ENCODE measurements at places on chromosomes 5 and 9. TPM values are rescaled to one million over a fixed set of nuclear protein-coding genes. Genes with fewer than 3 reads are reported as not detected.

- DNase-seq = no peak
Observed at GRCh38 chr9:90034071-90034470, 429.3 kb downstream of the GADD45G start.

ISCA1 gene
- total RNA-seq = 29.2 TPM

GRCh38 chr9:134406366-134407120, 80.3 kb downstream of the RXRA start:
- DNase-seq = no peak

DPYSL3 gene
- 60.4 TPM for total RNA-seq

GRCh38 chr5:81171769-81172168, 61.4 kb upstream of the CKMT2 start:
- no peak for DNase-seq

FREM1 gene
- total RNA-seq = 1.7 TPM

PCDHGA2 gene
- 0.23 TPM for total RNA-seq

DNA sequence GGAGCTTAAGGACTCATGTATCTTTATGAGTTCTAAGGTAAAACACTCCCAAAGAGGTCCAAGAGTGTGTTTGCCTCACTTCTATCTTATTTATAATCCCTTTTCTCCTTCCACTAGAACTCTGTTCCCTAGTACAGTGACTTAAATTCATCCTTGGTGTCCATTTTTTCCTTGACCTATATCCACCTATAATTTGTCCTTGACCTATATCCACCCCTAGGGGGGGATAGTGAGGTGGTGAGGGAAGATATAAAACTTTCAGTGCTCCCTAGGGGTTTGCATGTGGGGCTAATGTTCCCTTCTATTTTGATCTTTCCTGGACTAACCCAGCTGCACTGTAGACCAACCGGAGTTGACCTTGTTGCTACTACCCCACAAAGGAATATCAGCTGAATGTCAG, 83.5 kb upstream of the GNAQ start:
- DNase-seq = no peak

DNA sequence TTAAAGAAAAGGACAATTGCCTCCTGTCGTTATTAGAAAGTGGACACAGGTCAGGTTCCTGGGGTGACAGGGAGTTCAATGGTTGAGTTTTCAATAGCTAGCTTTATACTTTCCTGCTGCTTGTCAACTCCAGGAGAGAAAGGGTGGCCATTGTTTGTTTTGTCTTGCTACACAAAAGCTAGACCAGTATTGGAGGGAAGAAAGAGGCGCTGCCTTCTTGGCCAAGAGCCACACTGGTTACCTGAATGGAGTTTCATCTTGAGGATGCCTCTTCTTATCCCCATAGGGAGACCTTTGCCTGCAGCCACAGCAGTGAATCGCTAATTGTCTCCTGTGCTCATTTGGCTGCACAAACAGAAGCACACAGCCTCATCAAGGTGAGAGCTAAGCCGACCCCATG, 279.4 kb upstream of the GRIA1 start:
- DNase-seq = no peak

GRCh38 chr5:173396311-173396993, 68.2 kb upstream of the STC2 start:
- no peak for DNase-seq

- no peak for DNase-seq
Observed at GRCh38 chr5:13477118-13477737, 467.3 kb downstream of the DNAH5 start.

GRCh38 chr5:179755022-179755421, 22.4 kb downstream of the MAML1 start:
- DNase-seq = no peak

GRCh38 chr9:101265261-101265660, 119.5 kb downstream of the BAAT start:
- no peak for DNase-seq

- no peak for DNase-seq
Observed at GRCh38 chr5:8894031-8894430, 651.8 kb downstream of the SEMA5A start.

DNA sequence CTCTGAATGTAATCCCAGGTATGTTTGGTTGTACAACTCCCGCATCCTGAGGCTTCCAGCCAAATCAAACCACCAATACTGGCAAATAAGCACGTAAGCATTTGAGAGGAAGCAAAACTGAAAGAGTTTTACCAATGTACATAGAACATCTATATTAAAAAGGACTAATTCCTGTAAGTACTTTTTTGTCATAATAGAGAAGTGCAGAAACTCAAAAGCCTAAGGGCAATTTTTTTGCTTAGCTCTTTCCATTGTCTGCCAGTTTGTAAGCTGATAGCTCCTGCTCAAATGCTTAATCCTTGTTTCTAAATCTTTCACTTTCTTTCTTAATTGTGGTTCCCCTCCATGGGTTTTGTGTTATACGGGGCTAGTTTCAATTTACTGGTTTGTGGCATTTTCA, 1151.8 kb downstream of the CDH12 start:
- no peak for DNase-seq

EIF4E1B gene
- total RNA-seq = not detected

DNA sequence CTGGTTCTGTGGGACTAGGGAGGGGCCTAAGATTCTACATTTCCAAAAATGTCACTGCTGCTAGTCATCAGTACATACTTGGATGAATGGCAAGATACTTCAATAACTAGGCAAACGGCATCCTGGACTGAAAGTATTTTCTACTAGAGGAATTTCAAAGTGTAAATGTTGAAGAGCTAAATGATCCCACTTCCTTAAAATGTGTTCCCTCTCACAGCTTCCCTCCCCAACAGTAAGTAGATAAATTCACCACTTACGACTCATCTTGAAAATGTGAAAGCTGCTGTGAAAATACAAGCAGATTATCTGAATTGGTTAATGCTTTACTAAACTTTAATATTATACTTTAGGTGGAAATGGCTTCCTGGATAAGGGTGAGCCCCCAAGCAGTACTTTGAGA, 1571.5 kb upstream of the WWC1 start:
- DNase-seq = no peak

- DNase-seq = no peak
Observed at GRCh38 chr9:108088916-108089315, 599.3 kb upstream of the KLF4 start.

DNA sequence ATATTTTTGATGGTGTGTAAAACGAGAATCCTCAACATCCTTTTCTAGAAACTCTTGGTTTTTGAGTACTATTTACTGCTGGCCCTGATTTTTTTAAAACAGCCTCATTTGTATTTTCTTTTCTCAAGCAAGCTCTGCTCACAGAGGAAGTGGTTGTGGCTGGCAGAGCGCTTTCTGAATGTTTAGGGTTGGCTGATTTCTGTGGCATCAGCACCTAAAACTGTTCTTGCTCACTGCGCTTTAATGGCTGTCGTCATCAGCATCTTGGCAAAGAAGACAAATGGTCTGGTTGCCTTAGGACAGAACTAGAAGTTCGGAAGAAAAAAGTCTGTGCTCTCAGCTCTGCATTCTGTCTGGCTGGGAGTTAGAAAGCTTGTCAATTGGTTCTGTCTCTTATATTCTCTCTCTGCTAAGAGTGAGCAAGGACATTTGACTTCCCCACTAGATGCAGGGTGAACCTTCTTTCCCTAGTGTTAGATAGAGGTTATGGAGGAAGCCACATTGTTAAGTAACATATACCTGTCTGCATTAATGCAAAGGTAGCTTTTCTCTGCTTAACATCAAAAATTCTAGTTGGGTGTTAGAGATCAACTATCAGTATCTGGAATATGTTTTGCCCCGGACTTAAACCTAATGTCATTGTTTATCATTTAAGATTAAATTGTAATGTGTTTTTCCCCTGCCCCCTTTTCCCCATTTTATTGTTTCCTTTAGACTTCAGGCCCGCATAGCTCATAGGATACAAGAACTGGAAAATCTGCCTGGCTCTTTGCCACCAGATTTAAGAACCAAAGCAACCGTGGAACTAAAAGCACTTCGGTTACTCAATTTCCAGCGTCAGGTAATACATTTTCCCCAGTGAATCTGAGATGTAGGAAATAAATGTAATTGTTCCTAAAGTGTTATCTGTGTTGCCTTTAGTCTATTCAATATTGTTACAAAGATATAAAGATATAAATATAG, 39.0 kb downstream of the SMARCA2 start:
- DNase-seq = no peak

ZBED3 gene
- 15.8 TPM for total RNA-seq

PLEKHG4B gene
- 1.4 TPM for total RNA-seq

DNA sequence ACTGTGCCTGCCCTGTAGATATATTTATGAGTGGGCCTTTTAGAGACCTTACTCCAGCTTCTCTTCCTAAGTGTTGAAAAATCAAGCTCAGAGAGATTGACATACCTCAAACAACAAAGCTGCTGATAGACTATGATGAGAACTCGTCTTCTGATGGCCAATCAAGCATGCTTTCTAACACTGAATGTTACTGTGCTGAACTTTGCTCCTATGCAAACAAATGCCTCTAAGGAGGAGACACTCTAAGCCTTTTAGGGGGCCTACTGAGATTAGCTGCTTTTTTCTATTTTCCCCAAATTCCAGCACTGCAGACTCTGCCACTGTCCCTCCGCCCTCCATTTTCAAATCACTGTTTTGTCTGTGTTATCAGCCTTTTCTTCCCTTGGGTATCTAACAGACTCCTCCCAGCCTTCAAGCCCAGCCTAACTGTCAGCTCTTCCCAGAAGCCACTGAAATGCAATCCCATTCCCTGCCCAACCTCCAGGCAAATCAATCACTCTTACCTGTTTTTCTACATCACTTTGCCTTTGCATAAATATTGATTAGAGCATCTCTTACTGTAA, 39.5 kb downstream of the TXNDC8 start:
- no peak for DNase-seq

IFNA2 gene
- total RNA-seq = not detected

DNA sequence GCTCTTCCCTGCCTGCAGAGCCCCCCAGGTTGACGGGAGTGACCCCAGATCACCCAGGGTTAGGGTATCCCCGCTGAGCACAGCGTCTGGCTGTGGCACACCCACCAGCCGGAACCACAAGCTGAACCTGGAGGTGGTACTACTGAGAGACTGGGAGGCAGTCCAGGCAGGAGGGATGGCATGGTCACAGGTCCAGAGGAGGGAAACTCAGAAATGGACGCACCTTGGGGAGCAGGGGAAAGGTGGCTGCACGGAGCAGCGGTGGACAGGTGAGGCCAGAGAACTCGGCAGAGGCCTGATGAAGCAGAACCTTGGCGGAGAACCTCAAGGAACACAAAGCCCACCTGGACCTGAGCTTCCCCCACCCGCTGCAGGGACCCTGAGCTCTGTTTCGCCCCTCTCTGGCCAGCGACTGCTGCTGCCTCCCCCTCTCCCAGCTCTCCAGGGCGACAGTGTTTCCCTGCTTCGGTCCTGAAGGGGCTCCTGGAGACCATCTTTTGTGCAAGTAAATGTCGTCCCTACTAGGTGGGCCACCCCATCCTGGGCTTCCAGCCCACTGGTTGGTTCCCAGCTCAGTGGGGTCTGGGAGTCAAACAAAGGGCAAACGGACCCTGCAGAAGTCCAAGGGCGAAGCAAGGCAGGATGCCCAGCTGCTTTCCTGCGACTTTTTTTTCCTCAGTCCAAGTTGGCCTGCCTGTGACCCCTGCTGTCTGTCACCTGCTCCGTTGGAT, 845 bp downstream of the ADGRD2 start:
- DNase-seq = peak; percentile 80

GRCh38 chr5:168260353-168261226, 30.9 kb upstream of the WWC1 start:
- DNase-seq = no peak

GRCh38 chr5:53827211-53827651, 266.8 kb downstream of the NDUFS4 start:
- DNase-seq = no peak

DNA sequence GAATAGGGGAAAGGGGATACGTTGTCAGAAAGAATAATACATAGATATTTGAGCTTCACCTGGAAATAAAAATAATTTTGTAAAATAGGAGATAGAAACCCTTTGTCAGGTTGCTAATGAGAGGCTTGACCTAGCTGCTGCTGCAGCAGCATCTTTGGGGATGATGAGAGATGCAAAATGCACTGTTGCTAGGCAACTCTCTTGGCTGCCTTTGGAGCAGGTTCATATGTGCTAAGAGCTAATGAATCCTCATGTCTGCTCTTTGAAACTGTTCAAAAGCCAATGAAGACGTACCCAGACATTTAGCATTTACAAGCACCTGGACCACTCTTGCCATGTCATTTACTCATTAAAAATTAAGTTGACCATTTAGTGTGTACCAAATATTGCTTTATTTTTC, 121.7 kb downstream of the FOCAD start:
- no peak for DNase-seq

GRCh38 chr9:27765266-27766072, 192.2 kb upstream of the C9orf72 start:
- no peak for DNase-seq

STPG3 gene
- not detected for total RNA-seq

DNA sequence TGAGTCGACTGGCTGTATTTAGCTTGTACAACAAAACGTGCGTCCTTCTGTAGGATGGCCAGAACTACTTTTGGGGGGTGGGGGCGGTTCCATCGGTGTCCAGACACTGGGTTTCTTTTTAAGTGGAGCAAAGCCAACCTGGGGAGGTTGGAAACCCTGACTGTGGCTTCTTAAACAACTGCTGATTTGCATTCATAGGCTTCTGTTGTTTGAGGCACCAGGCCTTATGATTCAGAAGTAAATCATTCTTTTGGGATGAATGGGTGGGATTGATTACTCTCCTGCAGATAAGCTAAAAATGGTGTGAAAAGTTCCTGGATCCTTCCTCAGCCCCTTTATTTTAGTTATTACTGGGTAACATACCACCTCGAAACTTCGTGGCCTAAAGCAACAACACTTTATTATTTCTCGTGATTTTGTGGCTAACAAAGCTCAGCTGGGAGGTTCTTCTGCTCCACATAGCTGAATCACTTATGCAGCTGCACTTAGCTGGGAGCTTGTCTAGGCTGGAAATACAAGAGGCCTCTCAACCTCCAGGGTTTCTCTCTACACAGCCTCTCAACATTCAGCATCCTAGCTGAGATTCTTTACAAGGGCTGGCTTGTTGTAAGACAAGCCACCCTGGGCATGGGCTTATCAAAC, 12.2 kb upstream of the SMIM32 start:
- DNase-seq = no peak

BNIP1 gene
- 9.5 TPM for total RNA-seq

GRCh38 chr9:93636172-93636661, 59.8 kb downstream of the PHF2 start:
- DNase-seq = peak; percentile 90

SOX30 gene
- total RNA-seq = not detected

SPINK7 gene
- total RNA-seq = not detected

- no peak for DNase-seq
Observed at GRCh38 chr9:29183971-29184370, 1610.7 kb upstream of the C9orf72 start.

DNA sequence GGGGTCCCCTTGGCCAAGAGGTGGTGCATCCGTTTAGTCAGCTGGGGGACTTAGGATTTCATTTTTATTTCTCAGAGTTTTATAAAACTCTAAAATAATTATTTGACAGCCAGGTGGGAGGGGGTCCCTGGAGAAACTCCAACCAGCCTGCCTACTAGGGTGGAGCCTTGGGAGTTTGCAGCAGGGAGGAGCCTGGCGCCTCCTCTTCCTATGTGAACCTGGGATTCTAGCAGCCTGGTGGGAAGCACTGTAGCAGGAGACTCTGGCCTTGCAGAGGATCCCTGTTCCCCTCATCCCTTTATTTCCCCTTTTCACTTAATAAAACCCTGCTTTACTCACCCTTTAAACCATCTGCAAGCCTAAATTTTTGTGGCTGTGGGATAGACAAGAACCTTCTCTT, 50.8 kb downstream of the FXN start:
- DNase-seq = no peak

SLC6A7 gene
- not detected for total RNA-seq

SIMC1 gene
- total RNA-seq = 19.1 TPM
